ENCODE measurements at places on chromosomes 4 and X.

GRCh38 chr4:187276736-187277408, 553.2 kb upstream of the FAT1 start:
- DNase-seq: no peak

DNA sequence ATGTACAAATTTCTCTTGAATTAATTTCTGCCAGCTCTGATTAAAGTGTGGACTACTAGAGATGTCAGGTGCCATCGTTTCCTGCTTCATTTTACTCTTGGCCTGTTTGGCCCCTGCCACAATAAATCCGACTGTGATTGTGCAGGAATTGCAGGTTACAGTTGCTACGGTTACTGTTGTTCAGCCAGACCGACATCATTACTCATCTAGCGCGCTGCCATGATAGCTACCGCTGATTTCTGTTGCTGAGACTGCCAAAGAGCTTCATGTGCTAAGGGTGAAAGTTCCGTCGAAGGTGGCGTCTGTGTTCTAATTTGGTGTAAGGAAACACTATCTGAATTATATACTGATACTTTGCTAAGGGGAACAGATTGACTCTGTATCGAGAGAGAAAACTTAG, 22.1 kb downstream of the SLIT2 start:
- no peak for DNase-seq

- DNase-seq: no peak
These were observed 108.5 kb downstream of the PHKA2 start for GRCh38 chrX:18875256-18875878.

GRCh38 chr4:100317032-100317864, 127.0 kb upstream of the DDIT4L start:
- DNase-seq: no peak

GRCh38 chrX:40544343-40545266, 36.2 kb upstream of the ATP6AP2 start:
- DNase-seq: no peak

GRCh38 chrX:30659421-30659820, 6.2 kb downstream of the GK start:
- DNase-seq: no peak

GRCh38 chr4:82939414-82939813, 38.9 kb downstream of the THAP9 start:
- no peak for DNase-seq

- DNase-seq: no peak
These were observed 38.3 kb downstream of the SUPT20HL1 start for GRCh38 chrX:24398766-24399165.

- no peak for DNase-seq
These were observed 36.1 kb upstream of the RNF150 start for GRCh38 chr4:141169391-141169790.

DNA sequence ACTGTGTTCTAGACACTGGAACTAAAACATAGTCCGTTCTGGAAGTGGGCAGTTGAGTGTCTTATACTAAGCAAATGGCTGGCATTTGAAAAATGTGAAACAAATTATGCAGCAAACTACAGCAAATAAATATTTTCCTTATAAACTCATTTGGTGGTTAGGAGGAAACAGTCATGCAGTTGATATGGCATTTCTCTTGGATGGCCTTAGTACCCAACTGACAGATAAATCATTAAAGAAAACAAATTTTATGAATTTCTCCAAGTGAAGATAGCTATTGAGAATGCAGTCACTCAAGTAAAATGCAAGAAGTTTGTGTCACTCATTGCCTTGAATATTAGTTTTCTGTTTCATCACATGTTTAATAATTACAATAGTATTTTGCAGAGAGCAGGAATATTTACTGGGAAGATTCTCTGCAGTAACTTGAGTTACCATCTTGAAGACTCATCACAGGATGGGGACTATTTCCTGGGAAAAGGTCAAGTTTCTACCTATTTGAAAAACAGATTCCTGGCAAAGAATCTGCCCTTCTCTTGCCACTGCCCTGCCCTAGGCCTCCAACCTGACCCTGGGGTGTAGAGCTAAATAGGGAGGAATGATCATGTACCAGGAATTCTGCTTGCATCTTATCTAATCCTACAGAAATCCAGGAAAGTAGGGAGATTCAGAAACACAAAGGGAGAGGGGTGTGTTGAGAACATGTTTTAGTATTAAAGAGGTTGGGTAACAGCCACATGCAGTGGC, 105.9 kb downstream of the SH3RF1 start:
- no peak for DNase-seq

GRCh38 chr4:122826553-122827257, at the start of gene FGF2:
Gene FGF2 (plus strand): TSS chr4:122826831. CDS start chr4:122827175, 344 bp downstream.
- DNase-seq: no peak

DNA sequence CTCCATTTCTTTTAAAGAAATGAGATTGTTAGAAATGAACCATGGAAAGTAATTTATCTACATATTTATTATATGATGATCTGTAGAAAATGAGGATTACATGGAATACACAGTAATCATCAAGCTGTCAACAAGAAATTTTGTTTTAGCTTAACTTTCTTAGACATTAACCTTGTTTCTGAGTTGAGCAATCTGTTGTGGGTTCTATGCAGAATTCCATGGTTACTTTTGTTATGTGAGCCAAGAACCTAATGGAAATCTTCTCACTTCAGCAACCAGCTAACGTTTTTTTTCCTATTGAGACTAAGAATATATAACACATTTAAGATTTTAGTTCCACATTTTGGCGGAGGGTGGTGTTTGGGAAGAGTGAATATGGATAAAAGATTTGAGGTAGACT, 136.1 kb upstream of the SLC4A4 start:
- no peak for DNase-seq

DNA sequence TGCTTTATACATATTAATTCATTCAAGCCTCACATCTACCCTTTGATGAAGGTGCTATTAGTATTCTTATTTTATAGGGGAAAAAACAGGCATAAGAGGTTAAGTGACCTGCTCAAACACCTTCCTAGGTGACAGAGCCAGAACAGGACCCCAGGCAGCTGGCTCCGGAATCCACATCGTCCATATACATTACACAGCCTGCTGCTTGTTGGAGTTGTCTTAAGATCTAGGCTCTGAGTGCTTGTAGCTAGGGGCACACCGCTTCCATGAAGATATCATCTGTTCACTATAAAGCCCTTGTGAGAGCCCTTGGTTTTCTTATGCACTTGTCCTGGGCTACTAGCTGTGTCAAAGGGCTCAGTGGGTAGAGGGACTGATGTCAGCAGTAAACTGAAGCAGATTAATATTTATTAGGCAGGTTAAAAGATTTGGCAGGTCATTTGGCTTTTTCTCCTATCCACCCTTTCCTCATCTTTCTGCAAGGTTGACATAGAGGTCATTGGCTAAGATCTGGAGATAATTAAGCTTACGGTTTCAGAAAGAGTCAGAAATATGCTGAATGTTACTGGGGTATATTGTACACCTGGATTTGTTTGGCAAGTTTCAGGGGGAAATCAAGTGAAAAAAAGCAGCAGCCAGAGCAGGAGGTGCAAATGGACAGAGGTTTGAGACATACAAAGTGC, 195.4 kb downstream of the SOWAHB start:
- no peak for DNase-seq

DNA sequence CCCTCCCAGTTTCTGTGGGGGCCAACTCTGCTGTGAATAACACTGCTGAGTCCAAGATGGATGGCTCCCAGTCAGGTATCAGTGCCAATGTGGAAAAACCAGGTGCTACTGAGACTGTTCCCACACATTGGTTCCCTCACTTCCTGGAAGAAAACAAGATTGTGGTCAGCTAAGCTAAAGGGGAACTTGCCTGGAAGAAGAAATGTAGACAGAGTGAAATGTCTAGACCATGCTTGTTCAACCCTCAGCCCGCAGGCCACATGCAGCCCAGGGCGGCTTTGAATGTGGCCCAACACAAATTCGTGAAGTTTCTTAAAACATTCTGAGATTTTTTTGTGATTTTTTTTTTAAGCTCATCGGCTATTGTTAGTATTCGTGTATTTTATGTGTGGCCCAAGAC, 28.6 kb upstream of the UTP14A start:
- no peak for DNase-seq

DNA sequence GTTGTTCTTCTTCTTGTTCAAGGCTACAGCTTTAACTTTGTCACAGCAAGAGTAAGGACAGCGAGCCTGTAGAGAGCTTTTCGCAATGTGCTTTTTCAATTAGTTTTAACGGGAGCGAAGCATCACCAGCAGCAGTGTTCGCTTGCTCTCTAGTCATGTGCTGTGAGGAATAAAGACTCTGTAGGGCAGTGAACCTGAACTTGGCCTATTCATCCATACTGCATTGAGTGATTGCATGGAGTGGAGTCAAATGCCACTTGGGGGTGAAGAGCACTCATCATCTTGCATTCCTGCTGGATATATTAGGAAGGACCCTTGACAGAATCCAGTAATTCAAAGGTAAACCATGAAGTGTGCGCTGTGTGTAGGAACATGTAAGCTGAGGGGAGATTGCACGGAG, 240.0 kb downstream of the FRMPD4 start:
- no peak for DNase-seq

- DNase-seq: no peak
These were observed 187.0 kb downstream of the BMPR1B start for GRCh38 chr4:94944726-94945125.

- no peak for DNase-seq
These were observed 121.9 kb downstream of the SMIM20 start for GRCh38 chr4:26035921-26036320.
